Stimulated activated CD4-positive, alpha-beta T cell treated with anti-CD3 and anti-CD28 coated beads, Interleukin-2, amount 100 ng/mL, for 24 hours (primary cell): ENCODE measurements at places on chromosomes 1 and 21.

DNA sequence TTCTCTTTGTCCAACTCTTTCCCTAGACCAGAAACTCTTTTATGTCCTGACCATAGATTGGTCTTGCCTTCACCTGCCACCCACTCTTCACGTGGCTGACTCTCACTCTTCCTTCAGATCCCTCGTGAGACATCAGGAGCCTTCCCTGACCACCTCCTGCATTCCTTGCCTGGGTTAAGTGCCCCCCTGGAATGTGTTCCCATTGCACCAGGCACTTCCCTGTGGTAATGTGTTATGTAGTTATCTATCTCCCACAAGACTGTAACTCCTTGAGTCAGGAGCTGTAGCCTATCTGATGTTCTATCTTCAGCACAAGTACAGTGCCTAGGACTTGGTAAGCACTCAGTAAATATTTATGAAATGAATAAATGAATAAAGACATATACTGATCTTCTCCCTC, 111.2 kb upstream of the CTTNBP2NL start:
- DNase-seq: no peak

DNA sequence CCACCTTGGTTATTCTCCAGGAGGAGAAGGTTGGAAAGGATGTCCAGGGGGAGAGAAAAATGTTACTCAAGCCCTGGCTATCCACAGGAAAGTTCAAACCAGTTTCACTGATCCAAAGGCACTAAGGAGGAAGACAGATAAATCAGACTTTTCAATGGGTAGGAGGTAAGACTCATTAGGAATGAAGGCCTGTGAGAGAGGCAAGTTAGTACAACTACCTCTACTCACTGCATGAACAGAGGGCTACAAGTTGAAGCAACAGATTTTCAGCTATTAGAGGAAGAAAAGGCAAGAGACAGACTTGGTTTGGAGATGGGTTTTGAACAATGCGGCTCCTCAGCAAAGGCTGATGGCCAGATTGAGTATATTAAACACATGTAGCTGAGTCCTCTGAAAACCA, 16.9 kb downstream of the CD160 start:
- no peak for DNase-seq

DNA sequence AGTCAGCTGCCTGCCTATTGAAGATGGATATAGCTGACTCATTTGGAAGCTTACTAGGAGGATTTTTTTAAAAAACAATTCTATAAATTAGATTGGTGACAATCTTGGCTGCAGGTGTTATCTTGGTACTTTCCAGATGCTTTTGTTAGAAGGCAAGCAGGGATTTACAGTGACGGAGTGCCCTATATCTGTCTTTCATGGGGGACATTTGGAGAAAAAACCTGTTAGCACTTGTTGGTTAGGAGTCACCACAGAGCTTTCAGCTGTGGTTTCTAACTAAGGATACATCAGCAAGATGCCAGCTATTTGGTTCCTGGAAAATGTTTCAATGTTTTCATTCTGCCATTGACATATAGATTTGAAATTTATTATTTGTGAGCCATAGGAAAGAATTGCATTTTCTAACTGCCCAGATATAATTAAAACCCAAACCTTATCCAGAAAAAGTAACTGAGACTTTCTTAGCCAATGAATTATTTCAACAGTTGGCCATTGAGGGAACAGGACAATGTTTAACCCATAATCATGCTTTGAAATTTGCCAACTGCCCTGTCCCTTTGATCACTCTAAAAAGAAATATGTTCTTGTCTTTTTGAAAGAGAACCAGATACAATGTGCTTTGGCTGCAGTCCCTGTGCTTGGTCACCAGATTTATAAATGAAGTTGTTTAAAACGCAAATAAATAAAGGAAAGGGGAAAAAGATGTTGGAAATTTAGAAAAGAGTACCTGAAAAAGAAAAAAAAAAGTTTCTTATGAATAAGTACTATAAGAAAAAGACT, 761.0 kb upstream of the CXADR start:
- no peak for DNase-seq

DNA sequence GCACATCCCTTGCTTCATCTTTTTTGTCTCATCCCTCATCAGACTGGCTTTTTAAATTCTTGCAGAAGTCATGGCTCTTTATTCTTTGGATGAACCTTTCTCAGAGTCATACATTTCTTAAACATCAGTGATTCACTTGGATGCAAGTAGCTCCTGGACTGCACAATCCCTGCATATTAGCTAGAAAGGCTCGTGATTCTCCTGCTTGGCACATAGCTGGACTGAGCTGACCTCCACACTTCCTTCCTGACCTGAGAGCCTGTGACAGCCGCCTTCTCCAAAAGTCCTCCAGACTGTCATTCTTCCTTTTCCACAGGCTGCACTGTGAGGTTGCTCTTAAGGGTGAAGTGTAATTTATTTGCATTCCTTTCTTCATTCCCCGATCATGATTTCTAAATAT, 109.4 kb downstream of the RGL1 start:
- no peak for DNase-seq

GRCh38 chr1:202856014-202856413, 32.9 kb downstream of the RABIF start:
- DNase-seq: no peak

DNA sequence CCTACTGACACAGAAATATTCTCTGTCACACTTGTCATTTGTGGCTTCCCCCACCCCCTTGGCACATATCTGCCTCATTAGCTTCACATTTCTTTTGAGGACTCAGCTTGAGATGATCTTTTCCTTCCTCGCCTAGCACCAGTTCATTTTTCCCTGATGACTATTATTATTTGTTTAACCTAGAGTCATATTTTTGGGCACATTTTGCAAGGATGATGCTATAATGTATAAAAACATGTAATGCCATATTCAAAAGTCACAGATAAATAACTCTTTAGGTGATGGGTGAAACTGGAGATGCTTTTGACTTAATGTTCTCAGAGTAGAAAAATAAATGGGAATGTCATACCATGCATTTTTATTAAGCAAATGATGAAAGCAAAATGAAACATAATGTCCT, 202.7 kb downstream of the BACH1 start:
- no peak for DNase-seq

GRCh38 chr1:18721041-18721440, 90.4 kb downstream of the PAX7 start:
- DNase-seq: no peak

GRCh38 chr1:230986976-230987375, 8.1 kb downstream of the ARV1 start:
- DNase-seq: no peak

GRCh38 chr1:35532497-35533223, 24.5 kb downstream of the KIAA0319L start:
- DNase-seq: no peak

- DNase-seq: no peak
These were observed 228.6 kb downstream of the TTLL7 start for GRCh38 chr1:83770319-83770661.
